ENCODE measurements at places on chromosomes 1 and 21.

DNA sequence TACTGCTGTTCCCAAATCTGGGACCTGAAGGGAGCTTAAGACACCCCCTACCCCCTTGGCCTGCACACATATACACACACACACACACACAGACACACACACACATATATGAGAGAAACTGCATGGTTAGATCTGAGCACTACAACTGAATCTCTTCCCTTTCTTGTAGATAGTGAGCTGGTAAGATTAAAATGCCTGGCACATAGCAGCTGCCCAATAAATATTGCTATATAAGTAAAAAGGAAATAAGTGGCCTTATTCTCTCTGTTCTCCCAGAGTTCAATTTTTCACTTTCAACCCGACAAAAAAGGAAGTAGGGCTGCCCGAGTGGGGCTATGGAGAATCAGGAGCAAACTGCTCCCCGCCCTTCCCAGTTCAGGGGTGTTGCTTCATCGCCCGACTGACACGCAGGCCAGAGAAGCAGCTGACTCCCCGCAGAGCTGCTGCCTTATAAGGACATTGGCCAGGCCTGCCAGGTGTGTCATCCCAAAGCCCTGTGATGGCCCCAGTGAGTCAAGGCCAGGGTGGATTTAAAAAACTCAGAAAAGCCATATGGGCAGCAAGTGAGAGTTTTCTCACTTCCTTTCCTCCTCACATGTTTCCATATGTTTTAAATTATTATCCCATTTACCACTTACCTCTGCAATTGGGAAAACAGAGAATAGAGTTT, 106.5 kb upstream of the SLC44A3 start:
- H3K4me3 ChIP-seq = no peak overlapping the region
- H3K27me3 ChIP-seq = no peaks in the 10 kb centered on the region
- DNase-seq = peak; percentile 26
- H3K36me3 ChIP-seq = no peaks in the 10 kb centered on the region

GRCh38 chr1:185560760-185561159, 173.4 kb upstream of the HMCN1 start:
- H3K27me3 ChIP-seq = peaks cover 4% of the 10 kb centered on the region
- H3K36me3 ChIP-seq = no peaks in the 10 kb centered on the region
- no peak for DNase-seq
- H3K4me3 ChIP-seq = no peak overlapping the region

DNA sequence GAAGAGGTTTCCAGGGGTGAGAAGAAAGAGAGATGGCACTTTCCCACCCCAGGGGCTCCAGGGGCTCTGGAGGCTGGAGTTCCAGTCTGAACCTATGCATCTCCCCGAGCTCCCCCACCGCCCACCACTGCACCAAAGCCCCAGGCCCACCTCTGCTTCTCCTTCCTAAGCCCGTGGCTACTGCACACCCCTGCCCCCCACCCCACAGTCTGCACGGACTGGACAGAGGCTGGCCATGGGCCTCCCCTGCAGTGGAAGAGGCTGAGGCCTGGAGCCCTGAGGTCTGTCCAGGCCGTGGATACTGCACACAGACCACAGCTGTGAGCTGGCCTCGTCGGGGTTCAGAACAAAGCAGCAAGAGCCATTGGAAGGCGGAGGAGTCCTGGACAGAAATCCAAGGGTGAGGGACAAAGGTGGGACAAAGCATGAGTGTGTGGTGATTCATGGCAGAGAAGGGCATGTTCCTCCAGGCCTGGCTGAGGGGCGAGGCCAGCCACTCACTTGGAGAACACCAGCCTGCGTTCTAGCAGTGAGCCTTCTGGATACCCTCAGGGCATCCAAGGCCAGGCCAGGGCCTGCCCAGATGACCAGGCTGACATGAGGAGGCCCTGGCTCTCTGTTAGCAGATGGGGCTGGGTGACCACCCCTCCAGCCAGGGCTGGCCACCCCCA, 244.8 kb upstream of the VAMP3 start:
- H3K4me3 ChIP-seq = no peak overlapping the region
- no peaks in the 10 kb centered on the region for H3K36me3 ChIP-seq
- no peaks in the 10 kb centered on the region for H3K4me1 ChIP-seq
- H3K27ac ChIP-seq = no peak overlapping the region

- H3K4me1 ChIP-seq = peaks cover 12% of the 10 kb centered on the region
- DNase-seq = no peak
- H3K36me3 ChIP-seq = no peaks in the 10 kb centered on the region
- H3K27me3 ChIP-seq = no peaks in the 10 kb centered on the region
Measured at GRCh38 chr1:1165900-1166421, 7.7 kb upstream of the TTLL10 start.

DNA sequence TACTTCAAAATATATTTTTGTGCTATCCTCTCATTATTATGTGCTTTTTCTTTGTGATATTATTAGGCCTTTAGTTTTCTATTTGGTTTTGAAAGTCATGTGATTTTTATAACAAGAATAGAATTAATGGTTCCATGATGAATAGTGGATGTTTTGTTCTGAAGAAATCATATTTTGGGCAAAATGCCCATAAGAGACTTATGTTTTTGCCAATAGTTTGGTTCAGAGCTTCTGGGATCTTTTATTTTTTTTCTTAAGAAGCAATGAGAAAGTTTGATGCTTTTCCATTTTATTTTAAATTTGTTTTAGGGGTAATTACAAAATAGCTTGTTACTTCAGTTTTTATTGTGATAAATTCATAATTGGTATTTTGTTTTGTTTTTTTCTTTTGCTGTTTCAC, 49.8 kb downstream of the LYPLAL1 start:
- H3K27ac ChIP-seq = no peak overlapping the region
- H3K36me3 ChIP-seq = no peaks in the 10 kb centered on the region
- H3K27me3 ChIP-seq = no peaks in the 10 kb centered on the region
- no peak overlapping the region for H3K4me3 ChIP-seq
- no peak for DNase-seq
- H3K4me1 ChIP-seq = no peaks in the 10 kb centered on the region

DNA sequence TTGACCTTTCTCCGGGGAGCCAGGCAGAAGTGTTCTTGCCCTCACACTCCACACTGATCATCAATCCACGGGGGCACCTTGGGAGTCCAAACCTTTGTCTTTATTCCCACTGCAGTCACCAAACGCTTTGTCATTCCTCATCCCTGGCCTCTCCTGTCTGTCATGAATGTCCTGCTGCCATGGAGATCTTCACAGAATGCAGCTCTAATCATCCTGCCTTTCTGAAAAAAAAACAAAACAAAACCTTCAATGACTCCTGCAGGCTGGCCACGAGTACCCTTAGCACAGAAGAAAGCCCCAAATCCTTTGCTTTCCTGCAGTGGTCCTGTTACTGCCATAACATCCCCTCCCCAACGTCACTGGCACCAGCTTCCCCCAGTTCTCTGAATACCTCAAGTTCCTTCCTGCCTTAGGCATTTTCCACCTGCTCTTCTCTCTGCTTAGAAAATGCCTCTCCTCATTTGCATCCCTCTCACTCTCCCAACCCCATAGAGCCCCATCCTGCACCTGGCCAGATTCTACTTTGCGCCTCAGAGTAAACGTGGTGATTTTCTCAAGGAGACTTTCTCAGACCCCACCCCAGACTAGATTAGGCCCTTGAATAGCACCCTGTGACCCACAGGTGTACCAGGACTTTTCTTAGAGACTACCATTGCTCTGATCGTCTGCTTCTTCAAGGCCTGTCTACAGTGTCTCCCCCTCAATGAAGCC, 131.2 kb downstream of the AK5 start:
- no peak overlapping the region for H3K27ac ChIP-seq
- H3K27me3 ChIP-seq = peaks cover 25% of the 10 kb centered on the region
- no peaks in the 10 kb centered on the region for H3K4me1 ChIP-seq

- H3K4me3 ChIP-seq = peak overlapping the region; percentile 89
- no peak for DNase-seq
- peak overlapping the region; percentile 99 for H3K27ac ChIP-seq
- peaks cover 17% of the 10 kb centered on the region for H3K36me3 ChIP-seq
- peaks cover 33% of the 10 kb centered on the region for H3K4me1 ChIP-seq
Measured at GRCh38 chr1:19484798-19485361, 459 bp downstream of the CAPZB start.

Measured in esophagus squamous epithelium (tissue), 5 donors.